Activated T-helper 1 cell treated with anti-CD3 and anti-CD28 coated beads, Interleukin-12 subunit alpha, Interleukin-12 subunit beta, Interleukin-2, Interleukin-4 antibody, amounts not matched to agents 30 ng/mL and 10 ng/mL and 1 ng/mL, durations not matched to agents 14 hours and 24 hours and 36 hours (primary cell): ENCODE measurements at places on chromosomes 7 and 10. TPM values are rescaled to one million over a fixed set of nuclear protein-coding genes. Genes with fewer than 3 reads are reported as not detected.
A peak's percentile ranks its signal among the peaks of the same experiment; 100 is the strongest.

- DNase-seq, result no peak
- no peaks in the 10 kb centered on the region for H3K4me1 ChIP-seq
- no peaks in the 10 kb centered on the region for H3K27me3 ChIP-seq
- no peak overlapping the region for H3K4me3 ChIP-seq
These were observed 220.9 kb downstream of the C7orf25 start for GRCh38 chr7:42690794-42691639.

GRCh38 chr10:91590904-91591796, 41.7 kb downstream of the PPP1R3C start:
- H3K27ac ChIP-seq, result no peak overlapping the region
- H3K27me3 ChIP-seq, result peaks cover 13% of the 10 kb centered on the region
- no peak for DNase-seq
- no peaks in the 10 kb centered on the region for H3K4me1 ChIP-seq
- H3K36me3 ChIP-seq, result no peaks in the 10 kb centered on the region
- H3K4me3 ChIP-seq, result no peak overlapping the region

DNA sequence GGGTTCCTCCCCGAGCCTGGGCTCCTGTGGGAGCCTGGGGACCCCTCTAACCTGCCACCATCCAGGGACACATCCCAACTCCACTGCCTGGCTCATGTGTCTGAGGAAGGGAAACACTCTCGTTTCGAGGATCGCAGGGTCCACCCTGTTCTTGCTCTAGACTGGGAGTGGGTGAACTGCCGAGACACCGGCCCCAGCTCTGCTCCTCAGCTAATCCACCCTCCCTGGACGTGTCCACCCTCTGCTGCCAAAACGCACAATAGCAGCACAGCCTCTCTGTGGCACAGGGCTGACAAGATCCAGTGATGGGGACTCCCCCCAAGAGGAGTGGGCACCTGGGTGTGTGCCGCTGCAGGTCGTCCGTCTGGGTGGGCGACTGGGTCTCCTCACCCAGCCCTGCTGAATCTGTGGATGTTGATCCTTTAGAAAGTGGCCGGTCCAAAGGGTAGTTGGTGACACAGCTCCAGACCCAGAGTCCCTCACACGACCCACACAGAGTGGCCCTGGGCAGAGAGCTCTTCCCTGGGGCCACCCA, 65.2 kb upstream of the FAM20C start:
- DNase-seq, result no peak
- H3K27ac ChIP-seq, result no peak overlapping the region
- no peaks in the 10 kb centered on the region for H3K36me3 ChIP-seq
- H3K4me1 ChIP-seq, result no peaks in the 10 kb centered on the region
- no peak overlapping the region for H3K4me3 ChIP-seq

Gene TAS2R4
- total RNA-seq, result 0.78 and 0.86 TPM in 2 replicates

DNA sequence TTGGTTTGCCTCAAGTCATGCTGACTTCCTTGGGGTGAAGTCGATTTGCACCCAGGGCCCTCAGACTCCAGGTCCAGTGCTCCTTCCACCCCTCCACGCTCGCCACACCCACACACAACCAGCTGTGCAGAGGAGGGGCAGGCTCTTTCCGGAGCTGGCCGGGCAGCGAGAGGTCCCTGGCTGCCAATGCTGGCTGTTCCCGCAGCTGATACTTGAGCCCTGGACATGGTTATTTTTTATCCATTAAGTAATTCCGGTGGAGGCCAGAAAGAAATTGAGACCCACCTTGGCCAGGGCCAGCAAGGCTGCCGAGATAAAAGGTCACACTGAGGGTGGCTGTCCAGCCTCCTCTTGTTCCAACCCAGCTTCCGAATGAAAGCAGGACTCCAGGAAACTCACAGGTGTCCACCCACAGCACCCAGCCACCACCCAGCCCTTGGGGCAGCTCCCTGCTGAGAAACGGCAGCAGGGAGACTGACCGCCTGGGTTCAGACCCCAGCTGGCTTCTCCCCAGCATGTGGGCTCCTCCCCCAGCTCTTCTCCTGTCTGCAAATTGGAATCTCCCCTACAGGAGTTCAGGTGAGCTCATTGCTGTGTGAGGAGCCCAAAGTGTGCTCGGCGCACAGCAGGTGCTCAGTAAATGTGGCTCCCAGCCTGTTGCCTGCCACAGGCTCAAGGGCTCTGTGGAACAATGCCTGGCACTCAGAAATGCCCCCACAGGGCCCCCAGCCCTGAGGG, 77.8 kb downstream of the PDGFA start:
- H3K4me3 ChIP-seq, result no peak overlapping the region
- DNase-seq, result no peak
- no peaks in the 10 kb centered on the region for H3K36me3 ChIP-seq
- no peaks in the 10 kb centered on the region for H3K4me1 ChIP-seq

- no peak for DNase-seq
- H3K27me3 ChIP-seq, result peaks cover 62% of the 10 kb centered on the region
- no peak overlapping the region for H3K27ac ChIP-seq
- H3K4me1 ChIP-seq, result no peaks in the 10 kb centered on the region
- H3K4me3 ChIP-seq, result peak overlapping the region; percentile 62
- H3K36me3 ChIP-seq, result no peaks in the 10 kb centered on the region
These were observed 916 bp downstream of the LAMB1 start for GRCh38 chr7:108001764-108002725.

- no peaks in the 10 kb centered on the region for H3K27me3 ChIP-seq
- no peaks in the 10 kb centered on the region for H3K36me3 ChIP-seq
- DNase-seq, result no peak
- H3K4me3 ChIP-seq, result no peak overlapping the region
- no peaks in the 10 kb centered on the region for H3K4me1 ChIP-seq
These were observed 400.2 kb downstream of the PHTF2 start for GRCh38 chr7:78198756-78199155.

DNA sequence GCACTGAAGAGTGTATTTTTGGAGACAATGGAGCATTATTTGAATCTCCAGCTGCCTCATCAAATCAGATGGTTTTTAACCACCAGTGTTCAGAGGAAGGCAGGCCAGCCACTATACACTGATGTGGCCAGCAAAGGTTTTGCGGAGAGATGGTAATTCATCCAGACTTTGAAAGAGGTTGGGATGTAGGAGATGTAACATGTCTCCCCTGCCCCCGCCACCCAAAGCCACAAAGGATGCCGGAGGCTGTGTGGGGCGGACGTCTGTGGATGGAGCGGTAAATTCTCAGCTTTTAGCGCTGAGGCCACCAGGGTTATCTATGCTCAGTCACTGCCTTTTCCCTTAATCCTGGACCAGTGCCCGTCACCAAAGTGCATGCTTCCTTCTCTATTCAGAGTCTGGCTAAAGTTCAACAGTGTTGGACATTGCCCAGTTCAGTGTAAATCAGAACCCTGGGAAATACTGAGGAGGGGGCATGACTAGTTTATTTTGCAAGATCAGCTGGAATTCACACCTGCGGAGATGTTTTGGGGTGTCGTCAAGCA, 3.7 kb upstream of the TRIP6 start:
- H3K27ac ChIP-seq, result no peak overlapping the region
- peaks cover 2% of the 10 kb centered on the region for H3K27me3 ChIP-seq
- DNase-seq, result no peak
- H3K36me3 ChIP-seq, result peaks cover 33% of the 10 kb centered on the region
- H3K4me3 ChIP-seq, result no peak overlapping the region

Gene TUBGCP2
- total RNA-seq, result 57.6 and 65.0 TPM in 2 replicates

GRCh38 chr10:31479752-31480151, 160.7 kb downstream of the ZEB1 start:
- H3K4me1 ChIP-seq, result no peaks in the 10 kb centered on the region
- no peak overlapping the region for H3K27ac ChIP-seq

DNA sequence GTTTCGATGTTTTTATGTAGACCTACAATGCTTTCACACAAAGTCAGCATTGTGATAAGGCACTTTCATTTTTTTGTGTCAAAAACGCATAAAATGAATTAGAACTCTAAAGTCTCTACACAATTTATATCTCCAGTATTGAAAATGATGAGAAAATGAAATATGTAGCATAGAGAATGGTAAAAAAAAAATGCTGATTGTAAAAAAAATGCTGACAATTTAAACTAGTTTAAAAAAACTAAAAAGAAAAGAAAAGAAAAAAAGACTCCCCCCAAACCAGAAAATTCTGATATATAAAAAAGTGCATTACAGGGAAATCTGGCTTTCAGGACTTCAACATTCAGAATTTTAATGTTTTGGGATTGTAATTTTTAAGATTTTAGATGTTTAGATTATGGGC, 148.1 kb downstream of the FZD1 start:
- H3K27ac ChIP-seq, result no peak overlapping the region
- no peaks in the 10 kb centered on the region for H3K4me1 ChIP-seq
- no peak overlapping the region for H3K4me3 ChIP-seq
